ENCODE measurements at places on chromosomes 1 and 21.
A peak's percentile ranks its signal among the peaks of the same experiment; 100 is the strongest.

DNA sequence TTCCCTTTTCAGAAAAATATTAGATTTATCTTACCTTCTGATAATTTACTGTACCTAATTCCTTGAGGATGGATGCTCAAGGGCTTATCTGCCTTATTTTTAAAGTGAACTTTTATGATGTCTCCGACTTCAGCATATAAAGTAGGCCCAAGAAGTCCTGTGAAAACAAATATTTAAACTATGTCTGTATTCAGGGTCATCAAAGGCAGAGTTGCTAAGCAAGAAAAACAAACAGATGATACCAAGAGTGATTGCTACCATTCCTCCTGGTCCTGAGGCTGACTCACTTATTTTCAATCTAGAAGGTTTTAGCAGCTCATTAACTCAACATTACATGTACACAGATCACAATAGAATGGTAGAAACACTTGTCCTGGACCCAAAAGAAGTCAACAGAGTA lies 14.1 kb downstream of the F5 start:
- no peak for DNase-seq

DNA sequence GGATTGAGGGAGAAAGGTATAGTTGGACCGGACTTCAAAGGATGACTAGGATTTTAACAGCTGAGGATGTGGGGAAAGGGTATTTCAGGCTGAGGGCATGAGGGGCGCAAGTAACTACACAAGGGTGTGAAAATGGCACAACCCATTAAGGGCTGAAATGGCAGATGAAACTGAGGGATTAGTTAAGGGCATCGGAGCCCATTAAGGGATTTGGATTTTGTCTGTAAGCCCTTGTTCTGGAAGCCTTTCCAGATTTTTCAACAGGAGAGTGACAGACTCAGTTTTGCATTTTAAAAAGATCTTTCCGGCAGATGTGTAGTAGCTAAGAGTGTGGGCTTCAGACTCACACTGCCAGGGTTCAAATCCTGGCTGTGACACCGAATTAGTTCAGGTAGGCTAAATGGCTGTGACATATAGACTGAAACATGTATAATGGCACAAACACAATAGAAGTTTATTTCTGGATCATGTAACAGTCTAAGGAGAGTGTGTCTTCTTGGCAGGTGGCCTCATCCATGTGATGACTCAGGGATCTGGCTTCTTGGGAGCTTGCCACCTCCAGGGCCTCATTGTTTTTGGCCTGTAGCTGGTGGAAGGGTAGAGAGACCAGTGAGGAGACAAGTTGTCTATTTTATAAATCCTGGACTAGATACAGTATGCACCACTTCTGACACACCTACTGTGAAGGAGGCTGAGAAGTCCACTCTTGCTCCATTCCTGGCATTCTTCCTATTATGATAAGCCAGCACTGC lies 49.6 kb downstream of the UBE2T start:
- peak; percentile 47 for DNase-seq

- DNase-seq, result peak; percentile 63
These were observed 120.8 kb upstream of the RRP15 start for GRCh38 chr1:218164111-218164929.

GRCh38 chr1:44476891-44477290 lies 71.8 kb downstream of the RNF220 start:
- DNase-seq, result no peak

DNA sequence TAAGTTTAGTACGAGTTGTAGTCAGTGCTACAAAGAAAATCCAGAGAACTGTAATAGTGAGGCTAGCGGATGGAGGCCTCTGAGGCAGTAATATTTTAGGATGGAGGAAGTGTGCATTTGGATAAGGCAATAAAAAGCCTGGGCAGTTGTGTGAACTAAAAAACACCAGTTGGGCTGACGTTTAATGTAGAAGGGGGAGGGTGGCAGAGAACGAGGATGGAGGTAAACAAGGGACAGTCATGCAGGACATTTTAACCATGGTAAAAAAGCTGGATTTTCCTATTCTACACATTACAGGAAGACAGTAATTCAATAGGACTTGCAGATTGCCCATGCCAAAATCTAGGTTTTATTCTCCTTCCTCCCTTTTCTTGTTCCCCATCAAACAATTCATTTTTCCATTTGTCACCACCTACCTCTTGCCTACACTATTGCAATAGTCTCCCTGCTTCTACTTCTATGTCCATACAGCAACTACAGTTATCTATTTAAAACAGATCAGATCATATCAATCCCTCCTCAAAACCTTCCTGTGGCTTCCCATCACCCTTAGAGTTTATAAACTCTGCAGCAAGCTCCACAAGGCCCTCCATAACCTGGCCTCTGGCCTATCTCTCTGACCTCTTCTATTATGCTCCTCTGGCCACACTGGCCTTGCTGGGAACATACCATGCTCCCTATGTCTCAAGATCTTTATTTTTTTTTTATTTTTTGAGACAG lies 27.7 kb downstream of the ERO1B start:
- no peak for DNase-seq

- peak; percentile 81 for DNase-seq
These were observed 34.4 kb upstream of the SLC30A1 start for GRCh38 chr1:211613108-211613947.

- DNase-seq, result no peak
These were observed 23.1 kb upstream of the RCC1 start for GRCh38 chr1:28482702-28483101.

DNA sequence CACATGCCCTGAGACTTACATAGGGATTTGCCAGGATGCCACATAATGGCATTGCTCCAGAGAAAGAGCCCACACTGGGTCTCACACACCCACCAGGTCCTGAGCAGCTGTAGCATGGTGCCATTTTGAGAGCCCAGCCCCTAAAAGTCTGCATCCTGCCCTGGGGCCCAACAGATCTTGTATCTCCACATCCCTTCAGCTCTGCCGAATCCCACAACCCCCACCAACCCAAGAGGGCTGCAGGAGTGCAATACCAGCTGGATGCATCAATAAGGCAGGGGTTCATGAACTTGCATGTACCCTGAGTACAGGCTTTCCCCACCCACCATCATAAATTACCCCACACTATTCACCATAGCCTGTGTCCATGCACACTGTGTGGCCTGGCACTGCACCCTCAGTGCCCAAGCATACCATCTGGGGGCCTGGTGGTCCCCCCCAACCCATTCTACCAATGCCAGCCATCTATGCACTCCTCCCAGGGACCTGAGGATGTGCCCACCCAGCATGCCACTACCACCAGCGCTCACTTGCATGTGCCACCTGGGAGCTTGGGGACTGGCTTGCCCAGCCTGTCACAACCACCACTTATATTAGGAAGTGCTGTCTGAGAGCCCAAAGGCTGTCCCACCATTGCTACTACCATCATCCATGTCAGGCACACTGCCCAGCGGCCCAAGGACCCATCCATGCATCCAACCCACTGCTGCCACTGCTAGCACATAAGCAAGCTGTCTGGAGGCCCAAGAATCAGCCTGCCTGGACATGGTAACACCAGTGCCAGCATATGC lies 4.1 kb upstream of the KRTAP12-2 start:
- no peak for DNase-seq

DNA sequence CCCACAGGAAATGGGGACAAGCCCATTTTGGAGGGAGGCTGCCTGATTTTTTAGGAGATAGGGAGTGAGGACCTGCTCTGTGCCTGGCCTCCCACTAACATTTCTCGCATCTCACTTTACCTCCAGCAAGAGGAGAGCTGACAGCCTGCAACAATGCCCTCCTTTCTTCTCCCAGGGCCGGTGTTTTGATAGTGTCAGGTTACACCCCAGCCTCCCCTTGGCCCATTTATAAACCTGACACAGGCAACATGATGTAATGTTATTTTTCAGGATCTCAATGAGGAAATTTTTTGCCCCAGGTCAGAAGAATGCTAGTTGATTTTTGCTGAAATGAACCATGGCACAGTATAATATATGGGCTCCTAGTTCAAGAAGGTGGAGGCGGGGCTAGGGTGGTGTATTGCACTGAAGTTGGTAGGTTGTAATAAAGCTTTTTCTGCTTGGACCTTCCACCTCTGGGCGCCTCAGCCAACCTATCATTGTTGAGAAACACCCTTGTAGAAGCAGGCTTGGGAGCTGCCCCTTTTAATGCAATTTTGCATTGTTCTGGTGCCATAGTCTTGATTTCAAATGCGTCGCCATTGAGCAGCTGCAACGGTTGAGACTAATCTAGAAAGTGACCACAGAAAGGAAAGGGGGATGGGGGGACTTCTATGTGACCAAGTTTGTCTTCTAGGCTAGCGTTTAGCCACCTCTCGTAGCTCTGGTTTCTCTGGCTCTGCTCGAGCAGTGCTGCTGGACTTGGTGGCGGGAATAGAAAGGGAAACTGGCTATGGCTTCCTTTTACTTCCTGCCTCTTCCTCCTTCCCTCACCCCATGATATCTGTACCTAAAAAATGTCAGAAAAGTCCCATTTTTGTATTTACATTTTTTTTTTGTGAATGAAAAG lies 53.0 kb downstream of the PBX1 start:
- no peak for DNase-seq

DNA sequence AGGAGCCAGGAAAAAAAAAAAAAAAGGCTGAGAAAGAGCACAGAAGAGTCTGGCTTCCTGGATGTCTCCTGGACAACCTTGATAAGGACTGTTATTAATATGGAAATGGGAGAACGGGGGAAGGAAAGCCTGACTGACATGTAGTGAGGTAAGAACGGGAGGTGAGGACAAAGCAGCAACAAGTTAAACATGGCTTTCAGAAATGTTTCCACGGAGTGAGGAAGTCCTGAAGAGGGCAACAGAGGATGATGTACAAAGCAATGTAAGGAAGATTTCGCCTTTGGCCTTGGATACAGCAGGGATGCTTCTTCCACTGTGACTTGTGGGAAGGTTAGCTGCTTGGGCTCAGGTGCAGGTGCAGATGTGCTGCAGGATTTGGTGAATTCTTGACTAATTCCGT lies 11.9 kb upstream of the NIBAN1 start:
- no peak for DNase-seq
